GM10248 (cell line): ENCODE measurements at places on chromosomes 5 and 9.

GRCh38 chr5:33738967-33739366 lies 152.8 kb downstream of the ADAMTS12 start:
- no peak for DNase-seq

GRCh38 chr5:28967848-28968247 lies 1929.5 kb upstream of the CDH9 start:
- DNase-seq: no peak

GRCh38 chr5:113115061-113115460 lies 138.5 kb downstream of the DCP2 start:
- DNase-seq: no peak

- no peak for DNase-seq
Observed at GRCh38 chr9:4167079-4167671, 132.7 kb downstream of the GLIS3 start.

GRCh38 chr9:114220061-114220541 lies 64.8 kb downstream of the COL27A1 start:
- no peak for DNase-seq
